Urinary bladder (tissue), 4 donors: ENCODE measurements at places on chromosomes 5 and 9.

GRCh38 chr5:110896901-110897300 is 158.1 kb downstream of the SLC25A46 start:
- DNase-seq = no peak

GRCh38 chr5:101102506-101102905 is 199.4 kb upstream of the ST8SIA4 start:
- no peak for DNase-seq

DNA sequence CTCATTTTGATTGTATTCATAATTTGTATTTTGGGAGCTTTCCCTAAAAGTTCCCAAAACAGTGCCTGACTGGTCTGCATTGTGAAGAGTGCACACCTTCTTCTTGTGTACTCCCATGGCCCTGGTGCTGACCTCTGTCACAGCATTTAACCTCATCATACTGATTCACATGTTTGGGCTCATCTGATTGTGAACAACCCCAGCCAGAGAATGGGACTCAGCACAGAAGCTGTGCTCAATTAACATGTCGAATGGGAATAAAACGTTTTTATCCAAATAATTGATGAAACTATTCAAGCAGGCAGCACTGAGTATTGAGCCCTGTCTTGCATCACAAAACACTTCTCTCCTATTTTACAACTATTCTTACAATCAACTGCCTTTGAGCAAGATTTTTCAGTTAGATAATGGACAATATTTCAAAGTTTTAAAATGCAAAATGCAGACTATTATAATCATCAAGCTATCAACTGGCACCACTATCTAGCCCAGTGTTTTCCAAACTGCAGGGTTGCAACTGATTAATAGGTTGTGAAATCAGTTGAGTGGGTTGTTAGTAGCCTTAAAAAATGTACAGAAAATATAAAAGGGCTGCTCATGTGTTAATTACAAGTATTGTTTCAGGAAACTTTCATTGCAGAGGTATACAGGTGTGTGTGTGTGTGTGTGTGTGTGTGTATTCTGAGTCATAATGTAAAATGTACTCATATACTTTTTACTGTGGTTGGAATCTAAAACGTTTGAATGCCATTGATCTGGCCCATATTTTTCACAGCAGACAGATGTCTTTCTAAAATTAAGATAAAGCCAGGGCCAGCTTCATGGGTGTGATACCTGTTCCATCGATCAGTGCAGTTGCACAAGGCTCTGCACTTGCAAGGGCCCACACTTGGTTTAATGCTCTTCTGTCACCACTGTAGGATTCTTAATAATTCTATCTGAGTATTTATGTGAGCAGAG is 190.5 kb downstream of the PIK3R1 start:
- no peak for DNase-seq

DNA sequence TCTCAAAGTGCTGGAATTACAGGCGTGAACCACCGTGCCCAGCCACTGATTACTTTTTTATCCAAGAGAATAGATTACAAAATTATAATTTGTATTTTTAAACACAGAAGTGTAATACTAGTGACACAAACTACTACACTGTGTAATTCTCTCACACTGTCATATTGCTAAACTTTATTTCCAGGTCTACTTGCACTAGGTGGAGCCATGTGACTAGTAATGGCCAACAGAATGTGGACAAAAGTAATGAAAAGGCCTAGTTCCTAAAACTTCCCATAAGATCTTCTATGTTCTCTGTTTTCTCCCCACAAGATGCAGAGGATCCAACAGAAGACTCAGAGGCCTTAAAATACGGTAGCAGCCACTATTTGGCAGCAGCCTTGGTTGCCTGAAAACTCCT is 27.3 kb downstream of the NADK2 start:
- DNase-seq = no peak

DNA sequence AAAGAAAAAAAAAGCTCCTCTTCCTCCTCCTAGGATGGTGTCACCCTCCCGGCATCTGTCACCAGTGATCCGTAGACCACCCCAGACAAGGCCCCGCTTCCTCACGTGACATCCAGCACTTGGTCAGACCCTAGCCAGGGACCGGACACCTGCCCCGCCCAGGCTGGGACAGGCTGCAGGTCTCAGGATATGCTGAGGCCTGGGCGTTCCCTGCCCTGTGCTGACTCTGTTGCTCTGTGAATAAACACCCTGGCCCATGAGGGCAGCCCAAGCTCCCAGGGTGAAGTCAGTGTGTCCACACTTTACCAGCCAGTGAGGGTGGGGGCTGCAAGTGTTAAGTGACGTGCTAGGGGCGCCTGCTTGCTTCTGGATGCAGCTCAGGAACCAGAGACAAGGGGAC is 5.6 kb downstream of the EDF1 start:
- DNase-seq = no peak

DNA sequence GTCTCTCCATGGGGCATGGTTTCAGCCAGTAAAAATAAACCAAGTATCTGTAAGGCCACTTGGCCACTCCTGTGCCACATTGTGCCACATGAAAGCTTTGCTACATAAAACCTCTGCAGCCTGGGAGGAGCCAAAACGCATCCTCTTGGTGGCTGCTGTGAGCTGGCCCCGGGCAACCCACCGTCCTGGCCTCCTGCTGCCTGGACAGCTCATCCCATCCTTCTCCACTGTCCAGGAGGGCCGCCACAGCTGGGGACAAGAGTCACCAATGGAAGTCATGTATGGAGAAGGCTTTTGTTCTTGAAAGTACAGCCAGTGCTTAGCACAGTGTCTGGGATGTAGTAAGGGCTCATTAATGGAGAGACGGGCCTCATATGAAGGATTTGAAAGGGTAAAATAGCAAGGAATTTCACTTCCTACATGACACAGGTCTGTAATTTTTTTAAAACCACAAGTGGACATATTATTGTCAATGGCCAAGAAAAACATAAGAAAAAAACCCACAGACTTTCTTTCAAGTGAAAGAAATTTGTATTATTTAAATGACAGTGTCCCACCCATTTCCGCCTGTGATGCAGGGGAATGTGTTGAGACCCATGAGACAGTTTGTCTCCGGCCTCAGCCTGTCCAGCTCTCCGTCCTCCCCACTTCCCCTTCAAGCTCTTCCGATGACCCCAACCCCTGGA is 6.6 kb downstream of the PTGES start:
- no peak for DNase-seq

GRCh38 chr5:38780945-38781344 is 64.9 kb upstream of the OSMR start:
- DNase-seq = peak; percentile 37

GRCh38 chr5:77400645-77401044 is 91.5 kb downstream of the WDR41 start:
- DNase-seq = no peak

- no peak for DNase-seq
These were observed 177.5 kb downstream of the GDNF start for GRCh38 chr5:37662362-37662761.

DNA sequence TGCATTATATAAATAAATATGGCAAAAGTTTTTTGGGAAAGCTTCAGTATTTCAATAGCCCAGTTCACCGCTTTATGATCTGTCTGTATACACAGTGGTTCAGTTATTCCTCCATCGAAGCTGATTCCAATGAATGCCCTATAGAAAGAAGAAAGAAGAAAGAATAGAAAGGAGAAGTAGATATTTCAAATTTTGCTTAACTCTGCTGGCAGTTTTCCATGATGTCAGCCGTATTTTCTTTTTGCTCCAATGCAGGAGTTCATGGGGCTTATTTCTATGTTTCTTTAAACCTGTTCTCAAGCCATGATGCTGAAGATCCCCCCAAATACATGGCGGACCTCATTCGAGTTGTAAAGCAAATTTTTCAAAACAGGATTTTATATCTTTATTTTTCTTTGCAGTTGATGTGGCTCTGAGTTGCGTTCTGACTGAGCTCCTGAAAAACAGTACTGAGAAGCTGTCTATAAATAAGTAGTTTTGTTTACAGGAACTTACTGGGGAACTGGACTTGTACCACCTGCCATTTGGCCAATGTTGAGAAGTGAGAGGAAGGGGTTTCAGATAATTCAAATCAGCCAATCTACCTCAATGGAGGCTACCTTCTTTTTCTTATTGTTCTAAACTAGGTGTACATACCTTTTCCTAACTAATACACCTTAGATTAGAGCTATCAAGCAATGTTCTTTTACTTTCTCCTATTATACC is 418.5 kb upstream of the MEF2C start:
- no peak for DNase-seq

DNA sequence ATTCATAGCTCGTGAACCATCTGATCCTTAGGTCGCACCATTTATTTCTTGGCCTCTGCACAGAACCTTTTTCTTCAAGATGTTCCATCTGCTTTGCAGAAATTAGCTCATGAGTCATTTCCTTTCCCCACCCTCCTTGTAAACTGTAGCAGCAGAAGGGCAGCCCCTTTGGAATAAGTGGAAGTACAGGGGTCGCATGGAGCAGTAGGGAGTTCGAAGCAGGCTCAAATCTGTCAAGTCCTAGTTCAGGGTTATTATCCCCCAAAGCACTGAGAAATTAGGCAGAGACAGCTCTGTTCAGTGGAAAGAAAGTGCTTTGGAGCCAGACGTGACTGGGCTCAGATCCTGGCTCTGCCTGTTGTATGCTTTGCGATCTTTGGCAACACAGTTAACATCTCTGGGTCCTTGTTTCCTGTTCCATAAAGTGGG is 84.2 kb downstream of the SGCD start:
- peak; percentile 70 for DNase-seq

DNA sequence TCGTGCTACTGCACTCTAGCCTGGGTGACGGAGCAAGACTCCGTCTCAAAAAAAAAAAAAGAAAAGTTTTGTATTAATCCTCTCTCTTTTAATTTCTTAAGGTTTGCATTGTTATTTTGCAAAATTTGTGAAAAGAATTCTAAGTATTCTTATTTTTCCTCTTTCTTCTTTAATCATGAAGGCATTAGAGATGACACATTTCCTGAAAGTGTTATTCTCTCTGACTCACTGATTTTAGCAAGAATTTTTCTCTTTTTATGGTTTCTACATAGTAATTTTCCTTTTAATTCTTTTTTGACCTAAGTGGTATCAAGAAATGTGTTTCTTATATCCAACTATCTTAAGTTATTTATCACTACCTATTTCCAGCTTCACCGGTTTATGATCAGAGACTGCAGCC is 78.0 kb downstream of the NSUN2 start:
- DNase-seq = no peak

DNA sequence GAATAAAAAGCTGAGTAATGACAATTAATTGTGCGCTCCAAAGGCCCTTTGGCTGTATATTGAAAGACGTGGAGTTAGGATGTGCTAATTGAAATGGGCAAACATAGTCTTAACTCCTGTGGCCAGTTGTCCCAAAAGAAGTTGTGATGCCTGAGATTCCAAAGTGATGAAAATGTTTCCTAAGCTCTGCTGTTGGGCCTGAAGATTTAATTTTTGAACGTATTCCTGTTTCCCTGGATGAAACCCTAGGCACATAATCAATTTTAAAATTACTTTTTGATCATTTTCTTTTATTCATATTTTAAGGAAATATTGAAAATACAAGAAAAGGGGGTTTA is 87.9 kb downstream of the PRDM6 start:
- no peak for DNase-seq

- no peak for DNase-seq
These were observed 364.5 kb downstream of the MAN2A1 start for GRCh38 chr5:110054240-110054639.
